ENCODE measurements at places on chromosomes 16 and 17. TPM values are rescaled to one million over a fixed set of nuclear protein-coding genes. Genes with fewer than 3 reads are reported as not detected.

MC1R gene
- total RNA-seq, result 22.2 TPM

XAF1 gene
- total RNA-seq, result 97.4 TPM

SALL1 gene
- not detected for total RNA-seq

ZNF423 gene
- not detected for total RNA-seq

RND2 gene
- 0.14 TPM for total RNA-seq

KRTAP2-3 gene
- not detected for total RNA-seq

NPW gene
- not detected for total RNA-seq

KRTAP3-2 gene
- total RNA-seq, result not detected
